ENCODE measurements at places on chromosomes 11 and 22.
A peak's percentile ranks its signal among the peaks of the same experiment; 100 is the strongest.

GRCh38 chr11:12008790-12009616 lies 577 bp upstream of the DKK3 start:
- DNase-seq = peak; percentile 22

DNA sequence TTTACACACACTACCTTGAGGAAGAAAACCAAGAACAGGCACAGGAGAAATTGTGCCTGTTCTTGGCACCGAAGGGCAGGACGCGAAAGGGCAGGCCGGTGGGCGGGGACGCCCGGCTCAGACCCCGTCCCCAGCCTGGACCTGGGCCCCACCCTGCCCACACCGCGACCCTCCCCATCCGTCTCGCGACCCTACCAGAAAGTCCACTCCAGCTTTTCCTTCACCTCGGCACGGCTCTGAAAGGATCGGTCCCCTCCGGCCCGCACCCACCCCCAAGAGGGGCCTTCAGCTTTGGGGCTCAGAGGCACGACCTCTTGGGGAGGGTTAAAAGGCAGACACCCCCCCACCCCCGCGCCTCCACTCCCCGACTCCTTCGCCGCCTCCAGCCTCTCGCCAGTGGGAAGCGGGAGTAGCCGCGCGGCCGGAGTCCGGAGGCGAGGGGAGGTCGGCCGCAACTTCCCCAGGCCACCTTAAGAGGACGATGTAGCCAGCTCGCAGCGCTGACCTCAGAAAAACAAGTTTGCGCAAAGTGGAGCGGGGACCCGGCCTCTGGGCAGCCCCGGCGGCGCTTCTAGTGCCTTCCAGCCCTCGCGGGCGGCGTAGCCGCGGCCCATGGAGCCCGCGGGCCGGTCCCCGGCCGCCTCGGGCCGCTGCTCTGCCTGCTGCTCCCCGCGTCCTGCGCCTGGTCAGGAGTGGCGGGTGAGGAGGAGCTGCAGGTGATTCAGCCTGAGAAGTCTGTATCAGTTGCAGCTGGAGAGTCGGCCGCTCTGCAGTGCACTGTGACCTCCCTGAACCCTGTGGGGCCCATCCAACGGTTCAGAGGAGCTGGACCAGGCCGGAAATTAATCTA lies 4.4 kb downstream of the SEC14L6 start:
- DNase-seq = no peak

DNA sequence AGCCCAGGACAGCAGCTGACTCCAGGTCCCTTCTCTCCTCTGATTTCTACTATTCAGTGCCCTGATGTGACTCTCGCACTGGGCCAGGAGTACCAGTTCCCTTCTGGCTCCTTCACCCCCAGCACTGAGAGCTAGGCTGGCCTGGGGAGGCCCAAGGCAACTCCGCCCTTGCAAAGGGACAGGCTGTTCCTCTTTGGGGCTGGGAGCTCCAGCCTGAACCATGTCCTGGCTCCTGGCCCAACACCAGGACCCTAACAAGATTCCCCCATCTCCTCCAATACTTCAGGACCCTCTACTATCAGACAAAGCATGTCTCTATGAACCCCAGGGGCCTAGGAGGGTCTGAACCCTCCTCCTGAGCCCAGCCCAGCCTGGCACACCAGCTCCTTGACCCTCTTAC lies 12.5 kb downstream of the CREB3L1 start:
- DNase-seq = no peak

DNA sequence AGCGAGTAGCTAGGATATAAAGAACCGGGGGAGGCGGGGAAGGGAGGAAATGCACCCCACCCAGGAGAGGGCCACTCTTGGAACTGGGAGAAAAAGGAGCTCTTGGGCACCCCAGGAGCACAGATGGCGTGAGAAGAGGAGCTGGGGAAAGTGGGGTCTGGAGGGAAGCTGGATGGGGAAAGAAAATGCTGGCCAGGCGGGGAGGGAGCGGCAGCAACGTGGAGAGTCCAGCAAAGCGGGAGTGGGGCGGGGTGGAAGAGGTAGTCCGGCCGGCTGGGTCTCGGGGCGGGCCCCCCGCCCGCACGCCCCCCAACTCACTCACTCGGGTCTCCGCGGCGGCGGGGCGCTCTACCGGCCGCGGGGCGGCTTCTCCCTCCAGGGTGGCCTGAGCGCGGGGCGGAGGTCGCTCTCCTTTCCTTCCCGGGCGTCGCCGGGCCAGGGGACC lies 522 bp downstream of the TOB2 start:
- DNase-seq = no peak
